Uterus (tissue), 4 donors: ENCODE measurements at places on chromosomes 2 and 18. TPM values are rescaled to one million over a fixed set of nuclear protein-coding genes. Genes with fewer than 3 reads are reported as not detected.

GMPPA gene
- 14.1 TPM for total RNA-seq

- DNase-seq = peak; percentile 29
Observed at GRCh38 chr2:120820953-120821279, 85.2 kb downstream of the GLI2 start.

DNA sequence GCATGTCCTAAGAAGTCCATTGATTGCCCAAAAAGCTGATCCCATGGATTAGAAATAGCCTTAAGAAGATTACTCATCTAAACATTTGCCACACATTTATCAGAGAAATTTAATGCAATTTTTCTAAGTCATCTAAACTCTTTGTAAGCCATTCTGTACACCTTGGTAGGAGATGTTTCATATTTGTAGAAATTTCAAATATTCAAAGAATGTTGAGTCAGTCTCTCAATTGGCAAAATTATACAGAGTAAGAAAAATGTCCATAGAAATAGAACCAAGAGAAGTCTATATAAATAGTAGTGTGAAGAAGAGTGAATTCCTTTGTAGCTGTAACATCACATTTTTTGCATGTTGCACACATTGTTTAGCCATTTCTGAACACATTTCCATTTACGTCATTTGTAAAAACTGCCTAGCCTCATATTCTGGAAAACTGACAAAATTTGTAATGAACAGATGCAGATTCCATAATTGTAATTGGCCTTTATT is 128.6 kb downstream of the MSTN start:
- no peak for DNase-seq

- no peak for DNase-seq
Observed at GRCh38 chr2:164065038-164065437, 329.2 kb upstream of the FIGN start.

GRCh38 chr18:48714873-48715272 is 176.0 kb downstream of the CTIF start:
- no peak for DNase-seq

GRCh38 chr2:217010173-217010572 is 150.3 kb upstream of the TNP1 start:
- DNase-seq = no peak

- DNase-seq = no peak
Observed at GRCh38 chr2:17495590-17495989, 22.6 kb downstream of the RAD51AP2 start.

- no peak for DNase-seq
Observed at GRCh38 chr2:59150217-59150849, 909.2 kb upstream of the FANCL start.

GRCh38 chr2:177888581-177888980 is 184.0 kb downstream of the PDE11A start:
- DNase-seq = no peak

DNA sequence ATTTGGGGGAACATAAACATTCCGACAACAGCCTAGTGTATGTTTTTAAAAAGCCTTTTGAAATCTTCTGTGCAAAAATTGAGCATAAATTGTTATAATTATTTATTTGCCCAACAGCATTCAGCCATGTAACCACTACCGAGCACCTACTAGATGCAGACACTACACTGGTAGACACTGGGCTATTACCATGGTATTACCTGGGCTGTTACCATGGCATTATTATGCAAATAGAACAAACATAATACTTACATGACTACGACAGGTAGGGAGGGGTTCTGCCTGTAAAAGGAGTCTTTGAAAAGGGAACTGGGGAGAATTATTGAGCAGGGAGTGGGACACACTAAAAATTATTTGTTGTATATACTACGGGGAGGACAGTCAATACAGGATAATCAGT is 116.4 kb downstream of the MREG start:
- DNase-seq = no peak
